Left colon (tissue), 2 donors: ENCODE measurements at places on chromosomes 7 and 10. TPM values are rescaled to one million over a fixed set of nuclear protein-coding genes. Genes with fewer than 3 reads are reported as not detected.

- no peak for DNase-seq
Observed at GRCh38 chr10:3432081-3432825, 259.7 kb upstream of the PITRM1 start.

- DNase-seq: no peak
Observed at GRCh38 chr10:65423043-65423442, 1502.8 kb upstream of the LRRTM3 start.

DNA sequence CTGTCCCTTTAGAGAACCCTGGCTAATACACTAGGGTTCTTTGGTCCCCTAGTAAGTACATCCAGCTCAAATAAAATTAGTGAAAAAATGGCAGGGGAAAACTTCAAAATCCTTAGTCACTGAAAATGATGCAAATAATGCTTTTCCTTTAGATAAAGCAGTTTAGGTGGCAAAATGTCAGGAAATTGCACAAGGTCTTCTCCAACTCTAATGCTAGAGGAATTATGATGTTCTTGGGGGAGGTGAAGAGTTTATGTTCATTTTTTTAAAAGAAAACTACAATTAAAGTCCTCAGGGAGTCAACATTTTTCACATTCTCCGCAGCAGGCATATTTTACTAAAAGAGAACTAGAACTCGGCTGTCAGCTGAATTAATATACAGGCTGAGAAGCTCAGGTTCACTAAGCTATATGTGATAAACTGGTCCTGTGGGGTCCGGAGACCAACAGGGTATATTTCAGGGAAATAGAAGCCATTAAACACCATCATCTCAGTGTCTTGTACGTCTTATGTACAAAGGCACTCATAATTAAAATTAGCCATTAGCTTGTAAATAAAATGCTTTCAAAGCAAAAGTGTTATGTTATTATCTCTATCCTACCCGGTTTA, 1164.7 kb upstream of the AUTS2 start:
- DNase-seq: no peak

AGAP4 gene
- total RNA-seq: 15.7 TPM

GRCh38 chr10:14439451-14440259, 108.9 kb upstream of the FRMD4A start:
- DNase-seq: no peak

GRCh38 chr10:75126277-75126676, 14.8 kb downstream of the SAMD8 start:
- no peak for DNase-seq

DNA sequence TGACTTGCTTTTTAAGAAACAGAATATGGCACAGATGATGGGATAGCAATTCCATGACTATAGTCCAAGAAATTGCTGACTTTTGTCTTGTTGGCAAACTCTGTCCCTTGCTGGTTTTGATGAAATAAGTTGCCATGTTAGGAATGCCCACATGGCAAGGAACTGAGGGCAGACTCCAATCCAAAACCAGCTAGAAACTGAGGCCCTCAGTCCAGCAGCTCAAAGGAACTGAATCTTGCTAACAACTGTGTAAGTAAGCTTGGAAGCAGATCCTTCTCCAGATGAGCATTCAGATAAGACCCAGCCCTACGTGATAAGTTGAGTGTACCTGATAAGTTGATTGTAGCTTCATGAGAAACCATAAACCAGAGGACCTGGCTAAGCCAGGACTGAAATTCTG, 64.3 kb upstream of the BMPER start:
- no peak for DNase-seq

- DNase-seq: no peak
Observed at GRCh38 chr10:48255722-48256121, 18.8 kb downstream of the FRMPD2 start.

- DNase-seq: peak; percentile 44
Observed at GRCh38 chr10:44325157-44325556, 59.7 kb downstream of the CXCL12 start.

TMEM140 gene
- total RNA-seq: 7.4 TPM

- no peak for DNase-seq
Observed at GRCh38 chr7:73328696-73329095, 735 bp downstream of the FKBP6 start.

PRSS37 gene
- not detected for total RNA-seq

OR2A42 gene
- not detected for total RNA-seq

- no peak for DNase-seq
Observed at GRCh38 chr10:118911363-118911762, 118.2 kb upstream of the NANOS1 start.

- no peak for DNase-seq
Observed at GRCh38 chr10:101572785-101573184, 15.3 kb downstream of the POLL start.

DNA sequence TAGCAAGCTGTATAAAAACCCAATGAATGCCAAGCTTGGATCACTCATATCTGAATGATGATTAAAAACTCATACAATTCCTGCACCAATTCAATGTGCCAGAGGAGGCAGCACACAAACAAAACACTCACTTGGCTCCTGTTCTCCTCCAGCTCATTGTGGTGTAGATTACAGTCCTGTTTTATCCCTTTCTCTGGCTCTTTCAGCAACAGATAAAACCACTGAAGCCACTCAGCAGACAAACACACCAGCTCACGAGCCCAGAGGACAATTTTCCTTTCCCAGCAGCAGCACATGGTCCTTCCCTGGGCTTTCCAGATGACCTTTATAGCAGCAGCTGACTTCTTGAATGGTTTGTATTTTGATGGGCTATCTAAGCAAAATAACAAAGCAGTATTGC, 107.3 kb upstream of the STARD3NL start:
- DNase-seq: no peak

GRCh38 chr10:120161111-120161510, 268.6 kb downstream of the SEC23IP start:
- no peak for DNase-seq

RSPH10B2 gene
- 0.39 TPM for total RNA-seq

DNA sequence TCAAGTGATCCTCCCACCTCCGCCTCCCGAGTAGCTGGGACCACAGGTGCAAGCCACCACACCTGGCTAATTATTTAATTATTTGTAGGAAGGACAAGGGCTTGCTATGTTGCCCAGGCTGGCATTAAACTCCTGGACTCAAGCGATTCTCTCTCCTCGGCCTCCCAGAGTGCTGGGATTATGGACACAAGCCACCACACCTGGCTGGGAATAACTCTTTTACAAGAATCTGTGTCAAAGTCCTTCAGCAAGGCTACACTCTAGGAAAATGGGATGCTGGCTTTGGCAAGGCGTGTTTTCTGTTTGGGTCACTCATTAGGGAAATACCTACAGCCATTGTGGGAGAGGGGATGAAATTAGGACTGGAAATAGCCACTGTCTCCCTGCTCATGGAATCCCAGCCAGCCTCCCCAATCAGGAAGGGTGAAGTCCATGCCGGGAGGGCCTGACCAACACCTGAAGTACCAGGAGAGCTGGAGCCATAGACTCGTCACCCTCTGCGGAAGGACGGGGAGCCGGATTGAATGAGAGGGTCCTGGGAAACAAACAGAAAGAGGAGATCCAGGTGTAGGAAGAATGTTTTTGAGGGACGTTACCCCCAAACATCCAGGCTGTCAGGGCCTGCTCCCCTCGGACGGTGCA, 72.2 kb upstream of the MYL10 start:
- DNase-seq: peak; percentile 49

DNA sequence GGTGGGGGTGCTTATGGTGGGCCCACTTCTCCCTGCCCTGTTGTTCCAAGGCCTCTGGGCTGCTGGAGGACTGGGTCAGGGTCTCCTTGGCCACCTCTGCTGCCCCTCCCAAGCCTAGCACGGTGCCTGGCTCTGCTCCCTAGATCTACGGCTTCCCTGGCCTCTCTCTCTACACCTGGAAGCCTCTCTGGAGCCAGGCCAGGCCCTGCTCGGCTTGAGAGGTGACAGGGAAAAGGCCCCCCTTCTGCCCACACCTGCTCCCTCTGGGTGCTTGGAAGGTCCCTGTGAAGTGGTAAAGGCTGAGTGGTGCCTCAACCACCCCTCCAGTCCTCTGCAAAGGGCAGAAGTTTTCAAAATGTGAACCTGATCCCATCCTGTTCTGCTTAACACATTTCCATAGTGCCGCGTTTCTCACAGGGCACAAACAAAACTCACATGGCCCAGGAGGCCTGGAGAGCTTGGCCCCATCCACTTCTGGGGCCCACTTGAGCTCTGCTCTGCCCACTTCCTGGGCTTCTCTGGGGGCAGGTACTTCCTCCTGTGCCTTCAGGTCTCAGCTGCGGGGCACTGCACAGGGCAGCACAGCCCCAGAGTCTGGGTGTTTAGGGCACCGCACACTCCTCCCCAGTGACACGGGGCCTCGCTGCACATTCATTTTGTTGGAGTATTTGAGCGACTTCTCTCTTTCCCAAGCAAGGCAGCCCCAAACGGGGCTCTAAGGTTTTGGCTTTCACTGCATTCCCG, 169.9 kb downstream of the PIP4K2A start:
- no peak for DNase-seq

CFAP46 gene
- not detected for total RNA-seq

MYL10 gene
- not detected for total RNA-seq

GRCh38 chr7:105975770-105976417, 12.8 kb downstream of the CDHR3 start:
- no peak for DNase-seq

ZNF467 gene
- total RNA-seq: 1.5 TPM

DNA sequence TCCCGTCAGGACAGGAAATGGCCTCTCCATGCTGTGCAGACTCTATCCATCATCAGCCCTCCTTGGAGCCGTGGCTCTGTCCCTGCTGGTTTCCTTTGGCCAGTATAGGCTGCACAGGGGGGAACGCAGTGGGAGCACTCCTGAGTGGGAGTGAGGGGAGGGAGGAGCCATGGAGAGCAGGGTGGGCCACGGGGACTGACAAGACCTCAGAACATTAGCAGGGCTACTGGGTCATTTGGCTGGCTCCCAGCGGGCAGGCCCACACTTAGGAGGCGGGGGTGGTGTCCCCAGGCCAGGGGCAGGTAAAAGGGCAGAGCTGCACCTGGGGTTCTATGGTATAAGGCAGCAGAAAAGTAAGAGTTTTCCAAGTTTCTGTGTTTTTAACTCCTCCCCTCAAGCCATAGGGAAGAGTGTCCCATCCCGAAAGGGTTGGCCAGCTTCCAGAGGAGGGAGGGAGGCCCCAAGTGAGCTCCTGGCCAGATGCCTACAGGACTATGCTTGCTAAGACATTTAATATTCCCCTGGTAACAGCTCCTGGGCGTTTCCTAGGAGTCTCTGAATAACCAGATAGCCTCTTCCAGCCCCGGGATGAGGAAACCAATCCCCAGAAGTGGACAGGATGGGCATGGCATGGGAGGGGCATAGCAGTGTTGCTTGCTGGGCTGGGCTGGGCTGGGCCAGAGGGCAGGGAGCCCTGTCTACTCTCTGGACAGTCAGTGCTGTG, 5.5 kb upstream of the OPN4 start:
- peak; percentile 70 for DNase-seq

- no peak for DNase-seq
Observed at GRCh38 chr10:110137142-110137545, 70.3 kb upstream of the MXI1 start.

GRCh38 chr7:77537778-77538280, 734 bp downstream of the PTPN12 start:
- peak; percentile 40 for DNase-seq

GRCh38 chr10:2145926-2146478, 408.7 kb upstream of the ADARB2 start:
- no peak for DNase-seq

DNA sequence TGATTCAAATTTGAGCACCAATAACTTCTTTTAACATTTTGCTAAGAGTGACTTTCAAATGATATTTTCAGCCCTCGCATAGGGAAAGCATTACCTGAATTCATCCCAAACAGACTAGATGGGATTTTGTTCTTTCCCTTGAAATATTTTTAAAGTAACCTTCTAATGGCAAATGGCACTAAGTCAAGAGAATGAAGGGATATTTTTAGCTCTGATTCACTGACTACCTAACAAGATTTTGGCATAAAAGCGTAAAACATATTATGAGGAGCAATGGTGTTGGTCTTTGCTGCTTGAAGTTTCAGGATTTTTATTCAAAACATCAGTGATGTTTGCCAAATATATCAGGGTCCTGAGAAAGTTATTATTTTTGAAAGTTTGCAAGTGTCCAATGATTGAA, 290.3 kb downstream of the CDK14 start:
- no peak for DNase-seq

- DNase-seq: no peak
Observed at GRCh38 chr10:126181626-126182025, 206.7 kb downstream of the ADAM12 start.

GRCh38 chr7:119963654-119964053, 309.3 kb upstream of the KCND2 start:
- DNase-seq: no peak

DNA sequence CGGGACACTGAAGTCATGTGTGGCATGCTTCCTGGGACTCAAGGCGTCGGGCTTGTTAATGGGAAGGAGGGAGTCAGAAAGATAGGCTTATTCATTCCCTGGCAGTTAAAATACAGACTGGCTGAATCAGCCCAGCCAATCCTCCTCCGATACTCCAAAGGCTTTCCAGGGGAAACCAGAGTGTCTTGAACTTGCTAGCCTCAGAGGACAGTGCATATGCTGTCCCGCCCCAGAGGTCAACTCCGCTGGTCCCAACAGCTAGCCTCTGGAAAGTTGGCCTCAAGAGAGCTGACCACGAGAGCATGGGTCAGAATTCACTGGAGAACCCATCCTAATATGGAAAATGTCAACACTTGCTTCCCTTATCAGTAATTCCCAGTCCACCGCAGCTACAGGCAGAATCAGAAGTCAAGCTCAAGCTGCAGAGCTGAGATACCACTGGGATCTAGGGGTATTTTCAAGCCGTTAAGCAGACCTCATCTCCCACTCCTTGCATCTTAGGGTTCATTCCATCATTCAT, 43.0 kb downstream of the ELMO1 start:
- no peak for DNase-seq

SMURF1 gene
- 28.2 TPM for total RNA-seq

GRCh38 chr10:61989995-61990760, 88.7 kb downstream of the ARID5B start:
- no peak for DNase-seq

DNA sequence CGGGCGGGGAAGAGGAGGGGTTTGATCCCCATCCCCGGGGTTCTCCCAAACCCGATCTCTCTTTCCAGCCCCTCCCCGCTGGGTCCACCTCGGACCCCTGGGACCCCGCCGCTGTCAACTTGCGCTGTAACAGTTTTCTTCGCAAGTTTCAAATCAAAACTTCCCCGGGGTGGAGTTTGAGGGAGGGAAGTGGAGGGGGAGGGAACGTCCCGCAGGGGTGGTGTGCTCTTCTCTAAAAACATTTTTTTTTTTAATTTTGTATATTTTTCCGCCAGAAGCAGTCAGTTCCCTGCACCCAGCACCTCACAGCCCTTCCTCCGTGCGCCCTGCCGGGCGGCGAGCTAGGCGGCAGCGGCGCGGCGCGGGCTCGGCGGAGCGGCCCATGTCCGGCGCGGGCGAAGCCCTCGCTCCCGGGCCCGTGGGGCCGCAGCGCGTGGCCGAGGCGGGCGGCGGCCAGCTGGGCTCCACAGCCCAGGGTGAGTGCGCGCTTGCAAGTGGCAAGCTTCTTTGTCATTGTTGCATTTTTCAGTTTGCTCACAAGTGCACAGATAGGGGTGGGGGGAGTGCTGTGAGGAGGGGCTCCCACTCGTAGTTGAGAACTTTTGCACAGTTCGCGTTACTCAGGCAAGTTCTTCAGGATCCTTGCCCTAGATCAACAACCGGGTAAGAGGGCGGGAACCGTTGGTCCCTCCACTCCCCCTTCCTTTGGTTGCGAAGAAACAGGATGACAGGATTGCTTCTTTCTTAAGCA, 933 bp downstream of the MDFIC start:
- peak; percentile 40 for DNase-seq
